ENCODE measurements at places on chromosomes 3 and 15. TPM values are rescaled to one million over a fixed set of nuclear protein-coding genes. Genes with fewer than 3 reads are reported as not detected.

- DNase-seq, result no peak
Measured at GRCh38 chr3:177439694-177440269, 242.5 kb upstream of the TBL1XR1 start.

DNA sequence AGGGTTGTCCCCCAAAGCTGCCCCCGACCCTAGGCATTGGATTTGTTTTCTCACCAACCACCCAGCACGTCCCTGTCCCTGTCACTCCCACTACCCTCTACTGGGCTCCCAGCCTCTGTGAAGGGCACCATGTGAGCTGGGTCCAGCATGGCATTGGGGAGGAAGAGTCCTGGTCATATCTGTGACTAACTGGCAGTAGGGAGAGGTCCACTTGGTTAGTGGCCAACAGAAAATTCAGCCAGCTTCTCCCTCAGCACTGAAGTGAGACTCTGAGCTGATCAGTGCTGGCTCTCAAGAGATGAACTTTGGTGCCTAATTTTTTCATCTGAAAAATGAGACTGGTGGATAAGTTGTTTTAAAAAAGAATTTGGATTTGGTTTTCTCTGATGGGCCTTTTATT, 11.3 kb upstream of the KIF23 start:
- no peak for DNase-seq

- DNase-seq, result peak; percentile 78
Measured at GRCh38 chr3:128083396-128083795, 31.2 kb downstream of the SEC61A1 start.

DNA sequence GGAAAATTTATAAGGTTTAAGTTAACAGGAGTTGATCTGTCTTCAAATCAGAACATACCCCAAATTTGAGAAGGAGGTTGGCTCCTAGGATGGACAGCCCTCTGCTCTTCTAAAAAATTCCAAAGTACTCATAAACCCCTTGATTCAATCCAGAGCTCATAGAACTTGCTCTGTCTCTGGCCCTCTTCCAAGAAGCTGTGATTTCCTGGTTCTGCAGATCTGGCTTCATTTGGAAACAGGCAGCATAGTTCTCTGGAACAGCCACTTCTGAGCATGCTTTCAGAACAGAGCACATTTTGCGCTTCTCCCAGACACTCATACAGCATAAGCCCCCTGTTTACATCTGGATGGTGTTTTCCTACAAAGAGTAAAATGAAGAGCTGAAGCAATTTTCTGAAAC, 96.7 kb downstream of the KBTBD8 start:
- no peak for DNase-seq

REC114 gene
- total RNA-seq, result not detected

DNA sequence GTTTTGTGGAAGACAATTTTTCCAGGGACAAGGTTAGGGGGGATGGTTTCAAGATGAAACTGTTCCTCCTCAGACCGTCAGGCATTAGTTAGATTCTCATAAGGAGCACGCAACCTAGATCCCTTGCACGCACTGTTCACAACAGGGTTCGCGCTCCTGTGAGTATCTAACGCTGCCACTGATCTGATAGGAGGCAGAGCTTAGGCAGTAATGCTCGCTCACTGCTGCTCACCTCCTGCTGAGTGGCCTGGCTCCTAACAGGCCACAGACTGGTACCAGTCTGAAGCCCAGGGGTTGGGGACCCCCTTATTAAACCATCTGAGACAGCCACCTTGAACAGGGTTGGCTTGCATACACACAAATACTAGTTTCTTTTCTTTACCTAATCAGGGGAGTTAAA, 13.5 kb upstream of the IMPG2 start:
- DNase-seq, result no peak

LSAMP gene
- total RNA-seq, result 1.7 TPM

TTC21A gene
- total RNA-seq, result 3.1 TPM

ACSBG1 gene
- total RNA-seq, result not detected

GRCh38 chr3:142363936-142364467, 83.8 kb downstream of the XRN1 start:
- DNase-seq, result no peak

KCNMB3 gene
- total RNA-seq, result 3.2 TPM

PDHB gene
- total RNA-seq, result 55.2 TPM

SPRED1 gene
- 43.6 TPM for total RNA-seq

DNA sequence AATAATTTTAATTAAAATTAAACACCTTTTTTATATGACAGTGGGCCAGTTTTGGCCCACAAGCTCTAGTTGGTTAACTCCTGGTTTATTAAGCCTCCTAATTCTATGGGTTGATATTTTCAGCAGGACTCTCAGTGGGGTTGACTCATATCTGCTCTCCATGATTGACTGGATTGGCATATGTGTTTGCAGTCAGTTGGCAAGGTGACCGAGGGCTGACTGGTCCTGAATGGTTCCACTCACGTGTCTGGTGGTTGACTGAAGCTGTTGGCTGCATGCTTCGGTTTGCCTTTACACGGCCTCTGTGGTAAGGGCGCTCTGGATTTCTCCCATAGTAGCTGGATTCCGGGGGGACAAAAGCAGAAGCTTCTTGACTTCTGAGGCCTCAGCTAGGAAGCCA, 65.3 kb upstream of the ZNF280D start:
- no peak for DNase-seq

GRCh38 chr15:79601405-79602086, 169.4 kb downstream of the MINAR1 start:
- no peak for DNase-seq

- DNase-seq, result no peak
Measured at GRCh38 chr3:52773361-52774065, 2.8 kb upstream of the NEK4 start.

GRCh38 chr3:150653110-150653561, 50.0 kb downstream of the SELENOT start:
- DNase-seq, result no peak

ANKRD63 gene
- not detected for total RNA-seq

DNA sequence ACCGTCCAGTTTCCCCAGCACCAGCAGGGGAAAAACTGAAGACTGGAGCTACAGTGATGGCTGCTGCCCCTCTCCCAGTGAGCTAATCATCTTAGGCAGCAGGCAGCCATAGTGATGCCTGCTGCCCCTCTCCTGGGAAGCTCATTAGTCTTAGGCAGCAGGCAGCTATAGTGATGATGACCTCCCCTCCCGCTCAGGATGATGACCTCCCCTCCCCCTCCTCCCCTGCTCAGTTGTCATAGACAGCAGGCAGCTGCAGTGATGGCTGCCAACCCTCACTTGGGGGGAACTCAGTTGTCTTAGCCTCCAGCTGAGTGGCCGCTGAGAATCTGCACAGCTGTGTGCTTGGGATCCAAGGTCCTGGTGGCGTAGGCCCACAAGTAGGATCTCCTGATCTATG, 80.9 kb upstream of the MANF start:
- no peak for DNase-seq

GRCh38 chr15:67766968-67767367, 58.3 kb upstream of the SKOR1 start:
- DNase-seq, result no peak

MESD gene
- total RNA-seq, result 30.2 TPM

DNA sequence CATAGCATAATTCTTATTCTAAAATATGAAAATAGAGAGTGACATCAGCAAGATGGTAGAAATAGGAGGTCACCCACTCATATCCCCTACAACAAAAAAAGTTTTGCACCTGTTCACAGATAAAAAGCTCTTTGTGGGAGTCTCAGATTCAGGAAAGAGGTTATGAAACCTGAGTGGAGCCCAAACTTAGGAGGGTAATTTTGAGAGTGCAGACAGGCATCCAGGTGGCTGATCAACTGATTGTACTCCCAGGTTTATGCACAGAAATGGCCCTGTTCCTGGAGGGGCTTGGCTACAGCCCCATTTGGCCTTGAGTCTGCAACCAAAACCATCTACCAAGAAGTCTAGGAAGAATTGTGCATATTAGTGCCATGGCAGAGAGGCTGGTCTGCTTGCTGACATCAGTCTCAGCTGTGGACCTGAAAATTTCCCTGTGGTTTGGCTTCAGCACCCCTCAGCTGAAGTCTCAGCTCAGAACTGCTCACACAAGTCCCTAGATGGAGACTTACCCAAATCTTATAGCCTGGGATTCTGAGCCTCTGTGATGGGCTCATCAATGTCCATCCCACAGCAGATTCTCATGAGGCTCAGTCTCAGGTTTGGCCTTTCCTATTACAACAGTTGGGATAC, 291.6 kb downstream of the IL20RB start:
- DNase-seq, result no peak

DNA sequence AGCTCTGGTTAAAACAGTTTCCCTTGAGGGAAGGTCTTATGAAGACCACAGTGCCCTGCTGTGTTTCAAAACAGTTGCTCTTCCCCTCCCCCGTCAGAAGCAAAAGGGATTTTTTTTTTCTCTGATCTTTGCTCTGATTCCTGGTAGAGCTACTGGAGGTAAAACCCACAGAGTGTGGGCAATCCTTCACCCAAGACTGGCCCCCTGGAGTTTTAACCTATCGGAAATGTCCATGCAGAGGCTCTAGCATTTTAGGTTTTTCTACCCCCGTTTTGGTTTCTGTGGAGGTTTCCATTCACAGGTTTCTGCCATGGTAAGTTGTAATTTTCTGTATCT, 27.7 kb downstream of the GRM2 start:
- DNase-seq, result no peak

LIPC gene
- total RNA-seq, result not detected

GRCh38 chr15:35078221-35078915, 6.7 kb downstream of the NANOGP8 start:
- DNase-seq, result no peak

GRCh38 chr3:146709969-146710368, 104.8 kb upstream of the PLSCR5 start:
- no peak for DNase-seq

- no peak for DNase-seq
Measured at GRCh38 chr15:75656813-75657212, 9.1 kb downstream of the SNX33 start.

DNA sequence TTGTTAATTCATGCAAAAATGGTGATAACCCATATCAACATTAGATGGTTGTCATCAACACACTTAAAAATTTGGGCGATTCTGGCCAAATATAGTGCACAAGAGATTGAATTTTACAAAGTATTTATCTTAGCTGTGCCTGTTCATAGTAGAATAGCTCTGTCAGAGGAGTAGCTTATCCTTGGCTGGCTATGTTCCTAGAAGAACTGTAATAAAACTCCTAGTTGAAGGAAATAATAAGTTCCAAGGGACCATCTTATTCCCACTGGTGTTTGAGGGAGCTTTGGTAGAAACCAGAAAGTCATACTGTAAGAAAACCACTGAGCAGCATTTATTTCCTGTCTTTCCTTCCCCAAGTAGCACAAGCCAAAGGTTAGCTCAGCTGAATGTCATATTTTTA, 201.8 kb downstream of the GRM7 start:
- DNase-seq, result no peak

- no peak for DNase-seq
Measured at GRCh38 chr3:172137287-172138192, 98.2 kb downstream of the FNDC3B start.

DNA sequence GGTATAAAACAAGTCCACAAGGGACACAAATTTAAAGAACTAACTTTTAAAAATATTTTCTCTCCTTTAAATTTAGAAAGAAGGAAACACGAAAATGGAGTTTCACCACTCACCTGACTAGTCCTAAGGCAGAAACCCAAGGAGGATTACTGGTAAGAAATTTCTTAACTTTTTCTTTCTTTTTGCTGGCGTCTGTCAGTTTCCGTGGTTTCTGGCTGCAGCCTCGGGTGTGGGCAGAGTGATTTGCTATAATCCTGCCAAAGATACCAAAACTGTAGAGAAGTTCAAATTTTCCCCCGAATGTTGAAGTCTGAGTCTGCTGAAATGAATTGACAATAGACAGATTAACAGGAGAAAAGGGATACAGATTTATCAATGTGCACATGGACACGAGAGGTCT, 843.6 kb upstream of the ALCAM start:
- DNase-seq, result no peak

GRCh38 chr15:39156646-39157250, 424.1 kb upstream of the THBS1 start:
- no peak for DNase-seq

- no peak for DNase-seq
Measured at GRCh38 chr3:66618066-66618465, 117.2 kb upstream of the LRIG1 start.

DNA sequence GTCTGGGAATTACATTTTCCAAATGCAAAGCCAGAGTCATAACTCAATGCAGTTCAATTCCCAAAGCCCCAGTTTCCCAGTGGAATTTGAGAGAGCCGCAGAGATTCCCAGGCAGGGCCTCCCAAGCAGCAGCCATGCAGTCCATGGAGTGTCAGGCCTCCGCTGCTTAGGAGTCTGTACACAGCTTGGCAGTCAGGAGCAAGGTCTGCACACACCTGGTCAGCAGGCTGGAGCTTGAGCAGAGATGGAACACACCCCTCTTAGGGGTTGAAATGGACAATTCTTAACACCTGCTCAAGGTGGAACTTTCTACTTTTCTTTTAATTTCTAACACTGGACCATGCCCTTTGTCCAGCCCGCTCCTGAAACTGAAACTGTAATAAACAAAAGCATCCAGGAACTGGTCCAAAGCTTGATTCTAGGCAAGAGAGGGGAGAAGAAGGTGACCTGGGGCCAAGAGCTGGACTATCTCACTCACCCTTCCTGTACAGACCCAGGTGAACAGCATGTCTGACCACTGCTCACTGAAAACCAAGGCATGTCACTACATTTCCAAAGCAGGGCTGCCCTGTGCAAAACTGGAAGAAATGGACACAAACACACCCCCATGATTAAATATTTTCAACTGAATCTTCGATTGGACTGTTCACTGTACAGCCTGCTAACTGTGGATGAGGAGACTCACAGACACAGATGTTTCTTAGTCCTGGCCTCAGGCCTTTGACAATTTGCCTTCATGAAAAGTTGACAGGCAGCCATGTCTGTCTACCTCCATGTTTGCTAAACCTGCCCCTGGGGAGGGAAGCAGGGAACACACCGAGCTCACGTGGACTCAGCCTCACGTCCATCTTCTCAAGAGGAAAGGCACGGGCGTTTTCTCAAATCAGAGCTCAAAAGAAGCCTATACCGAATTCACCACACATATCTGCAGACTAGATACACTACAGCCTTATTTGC, 48.6 kb upstream of the DUSP7 start:
- DNase-seq, result no peak

DNA sequence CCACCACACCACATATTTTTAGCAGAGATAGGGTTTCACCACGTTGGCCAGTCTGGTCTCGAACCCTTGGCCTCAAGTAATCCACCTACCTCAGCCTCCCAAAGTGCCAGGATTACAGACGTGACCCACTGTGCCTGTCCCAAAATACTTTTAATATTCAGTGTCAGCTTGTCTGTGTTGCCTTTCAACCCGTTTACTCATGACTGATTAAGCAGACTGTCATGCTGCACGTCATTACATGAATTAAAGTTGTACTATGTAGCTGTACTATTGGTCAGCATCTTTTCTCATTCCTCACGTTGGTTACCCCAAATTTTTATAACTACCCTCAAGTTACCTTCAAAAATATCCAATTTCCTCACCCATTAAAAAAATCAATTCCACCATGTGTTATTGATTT, 48.7 kb upstream of the GADL1 start:
- DNase-seq, result no peak

GRCh38 chr3:43499256-43499655, 122.6 kb downstream of the ANO10 start:
- DNase-seq, result no peak

DNA sequence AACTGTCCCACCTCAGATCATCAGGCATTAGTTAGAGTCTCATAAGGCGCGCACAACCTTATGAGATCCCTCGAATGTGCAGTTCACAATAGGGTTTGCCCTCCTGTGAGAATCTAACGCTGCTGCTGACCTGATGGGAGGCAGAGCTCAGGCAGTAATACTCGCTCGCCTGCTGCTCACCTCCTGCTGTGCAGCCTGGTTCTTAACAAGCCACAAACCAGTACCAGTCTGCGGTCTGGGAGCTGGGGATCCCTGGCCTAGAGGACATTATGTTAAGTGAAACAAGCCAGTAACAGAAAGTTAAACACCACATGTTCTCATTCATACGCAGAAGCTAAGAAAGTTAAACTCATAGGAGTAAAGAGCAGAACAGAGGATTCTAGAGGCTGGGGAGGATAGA, 47.0 kb downstream of the MAP3K13 start:
- no peak for DNase-seq
